Hematopoietic multipotent progenitor cell (in vitro differentiated cells): ENCODE measurements at places on chromosomes 16 and 17. TPM values are rescaled to one million over a fixed set of nuclear protein-coding genes. Genes with fewer than 3 reads are reported as not detected.
A peak's percentile ranks its signal among the peaks of the same experiment; 100 is the strongest.

NSMCE1 gene
- total RNA-seq, result 78.4 TPM

NTN1 gene
- total RNA-seq, result 1.1 TPM

GRCh38 chr17:512926-513325 is 160.3 kb upstream of the RPH3AL start:
- DNase-seq, result no peak

ARL5C gene
- total RNA-seq, result 0.54 TPM

GRCh38 chr17:50059256-50059655 is 3.3 kb downstream of the ITGA3 start:
- DNase-seq, result no peak

LITAFD gene
- total RNA-seq, result not detected

NPIPA5 gene
- 1.3 TPM for total RNA-seq

DNA sequence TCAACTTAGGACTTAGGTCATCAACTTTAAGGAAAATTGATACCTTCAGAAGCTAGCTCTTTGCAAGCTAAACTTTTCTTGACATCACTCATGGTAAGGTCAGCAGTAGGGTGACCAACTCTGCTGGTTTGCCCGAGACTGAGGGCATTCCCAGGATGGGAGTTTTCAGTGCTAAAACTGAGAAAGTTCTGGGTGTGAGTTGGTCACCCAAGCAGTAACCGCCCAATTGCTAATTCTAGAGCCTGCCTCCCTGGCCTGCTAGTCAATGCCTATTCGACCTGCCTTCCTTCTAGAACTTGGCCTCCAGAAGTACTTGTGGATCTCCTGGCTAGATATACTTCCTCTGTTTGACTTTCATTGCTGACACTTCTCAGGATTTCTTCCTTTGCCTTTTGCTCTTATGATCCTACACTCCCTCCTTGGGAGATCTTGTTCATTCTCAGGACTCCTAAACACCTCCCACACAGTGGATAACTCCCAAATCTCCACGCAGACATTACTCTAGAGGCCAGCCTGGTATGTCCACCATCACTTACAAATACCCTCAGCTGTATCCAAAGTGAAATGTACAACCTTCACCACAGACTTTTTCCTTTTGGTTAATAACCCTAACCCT is 10.5 kb upstream of the MYO18A start:
- DNase-seq, result no peak

MMD gene
- 7.5 TPM for total RNA-seq

KRT33B gene
- not detected for total RNA-seq

KRTAP16-1 gene
- 0.27 TPM for total RNA-seq

- no peak for DNase-seq
These were observed 39.3 kb upstream of the AQP8 start for GRCh38 chr16:25177512-25177830.

- DNase-seq, result no peak
These were observed 30.0 kb upstream of the KDM6B start for GRCh38 chr17:7803981-7804380.

DNA sequence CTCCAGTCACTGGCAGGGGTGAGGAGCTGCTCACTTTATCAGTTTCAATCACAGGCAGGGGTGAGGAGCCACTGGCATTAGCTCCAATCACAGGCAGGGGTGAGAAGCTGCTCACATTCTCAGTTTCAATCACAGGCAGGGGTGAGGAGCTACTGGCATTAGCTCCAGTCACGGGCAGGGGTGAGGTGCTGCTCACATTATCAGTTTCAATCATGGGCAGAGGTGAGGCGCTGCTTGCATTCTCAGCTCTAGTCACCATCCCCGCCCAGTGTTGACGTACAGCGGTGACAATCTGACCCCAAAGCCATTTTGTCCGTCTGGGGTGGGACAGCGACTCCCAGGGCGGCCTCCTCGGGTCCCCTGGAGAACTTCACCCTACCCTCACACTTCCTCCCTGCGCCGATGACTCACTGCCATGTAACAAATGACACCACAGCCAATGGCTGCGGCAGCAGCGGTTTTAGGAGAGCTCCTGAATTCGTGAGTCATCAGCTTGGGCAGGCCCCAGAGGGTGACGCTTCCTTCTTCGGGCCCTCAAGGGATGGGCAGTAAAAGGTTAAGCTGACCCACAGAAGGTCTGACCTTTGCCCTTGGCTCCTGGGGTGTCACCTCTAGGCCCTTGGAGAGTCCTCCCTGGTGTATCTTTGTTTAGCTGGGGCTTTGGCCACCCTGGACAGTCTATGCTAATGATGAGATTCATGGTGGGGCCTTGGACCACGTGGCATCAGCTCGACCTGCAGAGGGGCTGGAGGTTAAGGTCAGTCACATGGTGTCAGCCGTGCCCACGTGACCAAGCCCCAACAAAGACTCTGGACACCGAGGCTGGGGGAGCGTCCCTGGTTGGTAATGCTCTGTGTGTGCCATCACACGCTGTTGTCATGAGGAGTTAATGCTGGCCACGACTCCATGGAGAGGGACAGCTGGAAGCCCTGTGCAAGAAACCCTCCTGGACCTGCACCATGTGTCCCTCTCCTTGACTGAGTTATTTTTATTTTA is 171.7 kb downstream of the C16orf95 start:
- no peak for DNase-seq

HSD11B2 gene
- total RNA-seq, result 0.27 TPM

TAT gene
- not detected for total RNA-seq

- DNase-seq, result no peak
These were observed 177.2 kb downstream of the FOXL1 start for GRCh38 chr16:86755571-86756006.

DNA sequence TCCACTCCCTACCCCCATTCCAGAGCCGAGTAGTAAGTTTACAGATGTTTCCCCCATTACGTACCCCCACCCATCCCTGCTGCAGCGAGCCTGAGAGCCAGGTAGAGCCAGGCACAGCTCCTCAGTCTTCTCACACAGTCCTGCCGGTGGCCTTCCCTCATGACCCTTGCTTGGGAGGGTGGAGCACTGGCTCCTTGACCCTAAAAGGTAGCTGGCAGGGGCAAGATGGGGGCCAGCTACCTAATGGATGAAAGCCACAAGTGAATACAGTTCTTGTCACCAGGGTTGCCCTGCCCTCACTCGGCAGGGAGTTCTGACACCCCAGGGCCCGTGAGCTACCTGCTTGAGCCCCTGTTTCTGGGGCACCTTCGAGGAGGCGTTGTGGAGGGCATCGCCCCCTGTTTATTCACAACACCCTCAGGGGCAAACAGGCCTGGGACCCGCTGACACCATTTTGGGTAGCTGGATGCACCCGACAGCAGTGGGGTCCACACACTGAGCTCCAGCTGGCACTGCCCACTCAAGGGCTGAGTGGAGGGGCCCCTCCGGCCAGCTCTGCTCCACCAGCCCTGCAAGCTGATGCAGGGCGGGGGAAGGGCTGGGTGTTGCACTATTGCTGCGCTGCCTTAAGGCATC is 22.2 kb downstream of the ADAM11 start:
- DNase-seq, result no peak

TGFB1I1 gene
- 9.4 TPM for total RNA-seq

ABCC12 gene
- total RNA-seq, result not detected

RPL27 gene
- 2,332 TPM for total RNA-seq

GCGR gene
- total RNA-seq, result not detected

GRCh38 chr17:61770752-61771533 is 92.4 kb downstream of the BRIP1 start:
- no peak for DNase-seq

CCL23 gene
- 0.81 TPM for total RNA-seq

GRCh38 chr16:89198417-89199240 is 1.7 kb downstream of the SLC22A31 start:
- no peak for DNase-seq

- peak; percentile 37 for DNase-seq
These were observed 21.5 kb downstream of the METRNL start for GRCh38 chr17:83100853-83101391.

TAF15 gene
- 61.4 TPM for total RNA-seq

DNA sequence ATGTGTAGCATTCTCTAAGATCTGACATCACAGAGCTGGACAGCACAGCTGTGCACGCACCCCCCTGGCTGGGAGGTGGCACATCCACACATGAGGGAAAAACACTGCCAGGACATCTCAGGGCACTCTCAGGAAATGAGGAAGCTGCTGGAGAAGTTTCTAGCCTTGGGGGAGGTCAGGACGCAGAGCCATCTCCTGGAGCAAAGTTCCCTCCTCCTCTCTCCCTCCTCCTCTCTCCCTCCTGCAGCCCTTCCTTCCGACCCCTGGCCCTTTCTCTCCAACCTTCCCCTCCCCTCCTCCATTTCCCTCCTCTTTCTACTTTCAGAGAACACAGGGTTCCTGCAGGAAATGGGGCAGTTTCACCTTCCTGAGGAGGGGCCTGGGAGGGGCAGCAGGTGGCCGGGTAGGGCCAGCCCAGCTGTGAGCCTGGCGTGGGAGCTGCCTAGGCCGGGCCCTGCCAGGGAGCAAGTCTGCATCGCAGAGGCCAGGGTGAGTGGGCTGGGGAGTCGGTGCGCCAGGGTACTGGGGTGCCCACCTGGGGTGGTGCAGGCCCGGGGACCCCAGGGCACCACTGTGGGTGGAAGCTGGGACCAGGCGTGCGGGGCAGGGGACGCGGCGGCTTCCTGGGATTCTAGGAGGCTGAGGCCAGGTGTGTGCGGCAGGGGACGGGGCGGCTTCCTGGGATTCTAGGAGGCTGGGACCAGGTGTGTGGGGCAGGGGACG is at the start of gene DPEP1:
Gene DPEP1, plus strand, starts transcription at position 412 of the 723 bp plus-strand sequence. CDS start 16,769 bp downstream, outside the sequence.
- peak; percentile 27 for DNase-seq

NEUROD2 gene
- total RNA-seq, result not detected

DNA sequence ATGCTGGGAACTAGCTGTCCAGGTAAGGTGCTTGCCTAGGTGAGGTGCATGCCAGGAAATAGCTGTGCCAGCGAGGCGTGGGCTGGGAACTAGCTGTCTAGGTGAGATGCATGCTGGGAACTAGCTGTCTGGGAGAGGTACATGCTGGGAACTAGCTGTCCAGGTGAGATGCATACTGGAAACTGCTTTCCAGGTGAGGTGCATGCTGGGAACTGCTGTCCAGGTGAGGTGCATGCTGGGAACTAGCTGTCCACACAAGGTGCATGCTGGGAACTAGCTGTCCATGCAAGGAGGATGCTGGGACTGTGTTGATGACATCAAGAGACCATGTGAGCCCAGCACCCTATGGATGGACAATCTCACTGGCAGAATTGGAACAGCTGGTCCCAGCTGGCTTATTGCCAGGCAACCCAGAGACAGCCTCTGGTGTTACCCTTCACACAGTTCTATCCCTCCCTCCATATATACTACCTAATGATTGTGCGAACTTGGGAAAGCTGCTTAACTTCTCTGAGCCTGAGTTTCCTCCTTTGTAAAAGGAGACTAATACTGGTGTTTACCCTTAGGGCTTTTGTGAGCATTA is 479.9 kb upstream of the RBFOX1 start:
- no peak for DNase-seq

BCAR1 gene
- under 0.01 TPM for total RNA-seq

DNA sequence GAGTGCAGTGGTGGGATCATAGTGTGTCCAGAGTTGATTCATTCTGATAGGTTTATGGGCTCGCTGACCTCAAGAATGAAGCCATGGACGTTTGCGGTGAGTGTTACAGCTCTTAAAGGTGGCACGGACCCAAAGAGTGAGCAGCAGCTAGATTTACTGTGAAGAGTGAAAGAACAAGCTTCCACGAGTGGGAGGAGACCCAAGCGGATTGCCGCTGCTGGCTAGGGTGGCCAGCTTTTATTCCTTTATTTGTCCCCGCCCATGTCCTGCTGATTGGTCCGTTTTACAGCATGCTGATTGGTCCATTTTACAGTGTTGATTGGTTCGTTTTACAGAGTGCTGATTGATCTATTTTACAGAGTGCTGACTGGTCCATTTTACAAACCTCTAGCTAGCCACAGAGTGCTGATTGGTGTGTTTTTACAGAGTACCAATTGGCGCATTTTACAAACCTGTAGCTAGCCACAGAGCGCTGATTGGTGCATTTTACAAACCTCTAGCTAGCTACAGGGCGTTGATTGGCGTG is 17.5 kb downstream of the CACNG4 start:
- DNase-seq, result no peak

GRCh38 chr17:57751348-57751971 is 6.4 kb upstream of the CCDC182 start:
- DNase-seq, result no peak

ADAP2 gene
- 0.54 TPM for total RNA-seq

GRCh38 chr17:77322514-77323412 is 182.0 kb downstream of the SEC14L1 start:
- DNase-seq, result no peak

DNA sequence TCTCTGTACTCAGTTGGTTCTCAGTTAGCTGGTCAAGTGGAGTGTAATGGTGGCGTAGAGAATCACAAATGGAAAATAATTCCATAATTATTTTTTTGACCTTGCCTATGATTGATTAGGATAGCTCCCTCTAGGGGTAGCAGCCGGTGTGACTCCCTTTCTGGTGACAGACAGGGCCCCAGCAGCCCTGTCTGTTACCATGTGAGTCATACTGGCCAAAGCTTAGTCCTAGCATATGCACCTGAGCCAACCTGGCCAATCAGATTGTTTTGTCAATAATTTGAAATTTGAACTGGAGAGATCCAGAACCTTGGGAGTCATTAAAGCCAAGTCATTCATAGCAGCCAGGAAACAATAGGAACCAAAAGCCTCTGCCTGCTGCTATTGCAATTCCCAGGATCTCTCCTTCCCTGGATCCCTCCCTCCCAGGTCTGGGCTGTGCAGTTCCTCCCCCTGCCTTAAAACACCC is 5.6 kb downstream of the PNPO start:
- DNase-seq, result peak; percentile 37
